ENCODE measurements at places on chromosomes 16 and 17. TPM values are rescaled to one million over a fixed set of nuclear protein-coding genes. Genes with fewer than 3 reads are reported as not detected.

The SDR42E2 gene
- total RNA-seq = not detected

The FASN gene
- 142 TPM for total RNA-seq

The CCL15 gene
- not detected for total RNA-seq

The ALOX15 gene
- 0.08 TPM for total RNA-seq

The C16orf54 gene
- not detected for total RNA-seq

The SLC16A5 gene
- 27.5 TPM for total RNA-seq

The DHRS7C gene
- total RNA-seq = not detected

The PIPOX gene
- 0.10 TPM for total RNA-seq

The SNAI3 gene
- total RNA-seq = 0.07 TPM

The ACSM2A gene
- not detected for total RNA-seq

The CDT1 gene
- 30.6 TPM for total RNA-seq

The FBXW10 gene
- total RNA-seq = 0.97 TPM

The NDEL1 gene
- total RNA-seq = 77.6 TPM

The COX10 gene
- 20.9 TPM for total RNA-seq

The APOBR gene
- 0.06 TPM for total RNA-seq

The HOXB5 gene
- total RNA-seq = 1.5 TPM

The GP1BA gene
- total RNA-seq = not detected

The CTRB1 gene
- total RNA-seq = not detected

The TLCD2 gene
- 1.8 TPM for total RNA-seq

The ITFG1 gene
- total RNA-seq = 40.3 TPM

All from A549 treated with Hydrocortisone at 1 μM for 4 hours (cell line).